ENCODE measurements at places on chromosomes 5 and 9.
A peak's percentile ranks its signal among the peaks of the same experiment; 100 is the strongest.

DNA sequence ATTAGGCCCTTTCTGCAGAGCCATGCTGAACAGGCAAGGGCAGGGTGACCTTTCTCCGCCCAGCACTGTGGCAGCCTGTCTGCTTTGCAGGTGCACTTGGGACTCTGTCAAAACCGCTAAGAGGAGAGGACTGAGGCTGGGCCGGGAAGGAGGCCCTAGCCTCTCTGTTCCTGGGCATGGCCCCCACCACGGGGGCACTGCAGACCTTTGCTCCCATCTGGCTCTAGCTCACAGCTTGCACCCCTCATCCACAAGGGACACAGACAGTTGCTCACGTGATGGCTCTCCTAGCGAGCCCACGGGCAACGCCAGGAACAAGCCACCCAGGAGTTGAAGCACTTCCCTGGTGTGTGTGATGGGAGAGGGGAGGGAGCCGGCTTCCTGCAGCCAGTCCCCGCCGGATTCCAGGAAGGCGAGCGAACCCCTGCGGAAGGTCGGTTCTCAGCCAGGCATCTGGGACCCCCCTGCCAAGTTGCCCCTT, 43.0 kb upstream of the FCN1 start:
- peak; percentile 47 for DNase-seq

DNA sequence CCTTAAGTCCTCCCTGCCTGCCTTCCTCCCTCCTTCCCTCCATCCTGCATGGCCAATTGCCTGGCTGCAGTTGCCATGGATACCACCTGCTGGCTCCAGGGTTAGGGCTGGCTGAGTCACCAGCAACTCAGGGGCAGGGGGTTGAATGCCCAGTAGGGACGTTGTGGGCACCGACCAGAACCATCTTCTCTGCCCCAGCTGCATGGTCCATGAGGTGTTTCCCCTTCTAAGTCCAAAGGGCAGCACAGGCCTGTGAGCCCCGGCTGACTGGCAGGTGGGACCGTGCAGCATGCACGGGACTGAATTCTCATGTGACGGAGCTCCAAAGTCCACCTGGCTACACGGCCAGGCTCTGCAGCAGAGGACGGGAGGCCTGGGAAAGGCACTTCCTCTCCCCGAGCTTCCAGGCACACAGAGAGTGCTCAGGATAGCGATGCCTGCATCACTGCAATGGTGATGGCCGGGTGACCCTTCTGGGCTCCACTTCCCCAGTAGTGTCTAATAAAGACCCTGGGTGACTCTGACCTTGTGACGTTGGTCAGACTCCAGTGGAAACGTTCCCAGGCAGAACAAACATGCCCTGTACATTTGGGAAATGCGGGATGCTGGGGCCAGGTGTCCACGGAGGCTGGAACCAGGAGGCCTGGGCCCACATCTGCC, 5.7 kb downstream of the ASS1 start:
- no peak for DNase-seq

DNA sequence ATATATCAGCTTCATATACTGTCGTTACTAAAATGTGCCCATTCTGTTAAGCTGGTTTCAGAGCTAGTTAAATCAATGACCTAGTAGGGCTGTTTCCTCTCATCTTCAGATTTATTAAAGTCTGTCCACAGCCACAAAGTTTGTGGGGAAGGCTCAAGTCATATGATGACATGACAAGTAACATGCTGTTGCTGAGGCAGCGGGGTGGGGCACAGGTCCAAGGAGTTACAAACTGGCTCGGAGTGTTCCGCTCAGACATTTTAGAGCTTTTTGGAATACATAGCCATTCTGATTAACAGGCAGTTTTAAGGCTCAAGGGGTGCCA, 2.7 kb upstream of the ANP32B start:
- no peak for DNase-seq

DNA sequence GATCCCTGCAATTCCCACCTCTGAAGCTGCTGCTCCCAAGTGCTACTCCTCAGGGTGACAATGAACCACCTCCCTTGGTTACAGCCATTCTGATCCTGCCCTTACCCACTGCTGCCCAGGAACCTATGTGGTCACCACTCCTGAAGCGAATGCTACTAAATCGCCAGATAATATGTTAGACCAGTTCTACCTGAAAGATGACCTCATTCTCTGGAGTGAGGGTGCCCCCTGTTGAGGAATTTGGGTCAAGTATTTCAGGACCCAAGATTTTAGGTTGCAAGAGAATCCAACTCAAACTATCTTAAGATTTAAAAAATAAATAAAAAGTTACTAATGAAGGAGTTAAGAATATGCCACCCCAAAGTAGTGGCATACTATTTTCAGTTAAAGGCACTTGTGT, 5.8 kb upstream of the SNAPC3 start:
- DNase-seq: no peak

- DNase-seq: no peak
These were observed 37.3 kb upstream of the PTPN3 start for GRCh38 chr9:109535365-109535764.

DNA sequence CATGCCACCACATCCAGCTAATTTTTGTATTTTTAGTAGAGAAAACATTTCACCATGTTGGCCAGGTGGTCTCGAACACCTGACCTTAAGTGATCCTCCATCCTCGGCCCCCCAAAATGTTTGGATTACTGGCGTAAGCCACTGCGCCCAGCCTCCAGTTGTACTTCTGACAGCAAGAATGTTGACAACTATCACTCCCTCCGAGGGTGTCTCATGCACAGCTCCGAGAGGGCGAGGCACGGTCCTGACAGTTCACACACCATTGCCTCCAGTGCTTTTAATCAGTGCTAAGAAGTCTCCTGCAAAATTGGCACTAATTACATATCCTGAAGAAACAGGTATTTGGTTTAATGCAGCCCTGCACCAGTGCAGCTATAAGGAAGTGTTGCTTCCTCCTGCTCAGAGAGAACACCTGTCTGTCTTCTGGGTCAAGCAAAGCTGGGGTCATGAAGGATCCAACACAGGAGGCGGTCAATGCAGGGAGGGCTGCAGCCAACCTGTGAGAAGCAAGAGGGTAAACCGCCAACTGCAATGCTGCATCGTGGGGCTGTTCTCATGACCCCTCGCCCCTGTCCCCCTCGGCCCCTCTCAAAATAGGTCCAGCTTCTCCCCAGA, 184.0 kb downstream of the MED10 start:
- no peak for DNase-seq

GRCh38 chr5:164763206-164763605, 1257.8 kb downstream of the MAT2B start:
- DNase-seq: no peak

GRCh38 chr5:44365345-44365744, 23.9 kb downstream of the FGF10 start:
- DNase-seq: no peak

DNA sequence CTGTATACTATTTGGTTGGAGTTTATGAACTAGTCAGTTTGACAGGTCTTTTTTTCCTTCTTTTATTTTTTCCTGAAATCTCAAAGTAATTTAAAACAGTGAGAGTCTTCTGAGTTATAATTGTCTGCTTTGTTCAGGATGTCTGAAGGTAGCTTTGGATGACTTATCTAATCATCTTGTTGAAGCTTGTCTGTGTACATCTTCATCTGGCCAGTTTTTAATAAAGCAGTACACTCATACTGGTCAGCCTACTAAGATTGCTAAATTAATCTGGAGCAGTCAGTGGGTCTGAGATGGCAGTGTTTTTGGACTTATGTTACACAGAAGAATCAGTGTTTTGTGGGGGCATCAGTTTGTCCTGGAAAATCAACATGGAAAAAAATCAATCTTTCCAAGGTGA, 482.4 kb downstream of the CDH10 start:
- no peak for DNase-seq

DNA sequence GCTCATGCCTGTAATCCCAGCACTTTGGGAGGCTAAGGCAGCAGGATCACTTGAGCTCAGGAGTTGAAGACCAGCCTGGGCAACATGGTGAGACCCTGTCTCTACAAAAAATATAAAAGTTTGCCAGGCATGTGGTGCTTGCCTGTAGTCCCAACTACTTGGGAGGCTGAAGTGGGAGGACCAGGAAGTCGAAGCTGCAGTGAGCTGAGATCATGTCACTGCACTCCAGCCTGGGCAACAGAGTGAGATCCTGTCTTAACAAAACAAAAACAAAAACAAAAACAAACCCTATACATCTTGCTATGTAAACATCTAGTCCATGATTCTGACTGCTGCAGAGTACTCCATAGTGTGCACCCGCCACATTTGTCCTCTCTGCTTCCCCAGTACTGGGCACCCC, 19.8 kb upstream of the PPP2CA start:
- DNase-seq: no peak

- DNase-seq: no peak
These were observed 31.0 kb upstream of the B4GALT1 start for GRCh38 chr9:33198165-33198564.

GRCh38 chr5:138560971-138561370, 14.2 kb downstream of the HSPA9 start:
- no peak for DNase-seq

- DNase-seq: no peak
These were observed 186.8 kb downstream of the SEMA5A start for GRCh38 chr5:9358961-9359685.

- no peak for DNase-seq
These were observed 9.2 kb downstream of the ENC1 start for GRCh38 chr5:74631081-74631953.

GRCh38 chr5:180067986-180068385, 3.6 kb downstream of the RNF130 start:
- no peak for DNase-seq

DNA sequence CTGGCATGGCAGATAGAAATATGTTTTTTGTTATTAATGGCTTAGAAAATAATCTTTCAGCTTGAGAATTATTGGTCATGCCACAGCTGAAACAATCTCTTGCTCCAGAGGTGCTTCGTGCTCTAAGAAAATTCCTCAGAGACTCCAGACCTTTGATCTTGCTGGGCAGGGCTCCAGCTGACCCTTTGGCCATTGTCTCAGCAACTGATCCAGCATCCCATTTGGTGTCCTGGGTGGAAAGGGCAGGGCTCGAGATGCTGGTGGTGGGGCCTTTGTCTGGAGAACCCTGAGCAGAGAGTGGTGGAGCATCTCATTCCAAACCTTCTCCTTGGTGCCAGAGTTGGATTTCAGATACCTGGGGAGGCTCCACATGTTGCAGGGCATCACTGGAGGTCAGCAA, 43.2 kb upstream of the PIK3R1 start:
- no peak for DNase-seq

GRCh38 chr5:127417528-127417927, 99.9 kb upstream of the PRRC1 start:
- DNase-seq: no peak

GRCh38 chr9:137446851-137447471, 5.8 kb upstream of the ENTPD8 start:
- DNase-seq: peak; percentile 73

- DNase-seq: no peak
These were observed 1530.1 kb downstream of the MAT2B start for GRCh38 chr5:165035520-165035919.

- DNase-seq: no peak
These were observed 28.4 kb upstream of the SUSD1 start for GRCh38 chr9:112203536-112203935.

GRCh38 chr9:135228983-135229625, 141.6 kb downstream of the OLFM1 start:
- DNase-seq: peak; percentile 66

GRCh38 chr5:54553659-54554207, 36.2 kb downstream of the SNX18 start:
- no peak for DNase-seq

- peak; percentile 81 for DNase-seq
These were observed 511 bp downstream of the ARL15 start for GRCh38 chr5:54309691-54310432.

GRCh38 chr9:32578976-32579375, 6.0 kb upstream of the NDUFB6 start:
- DNase-seq: no peak

GRCh38 chr9:107068581-107068980, 205.6 kb downstream of the ZNF462 start:
- DNase-seq: no peak

DNA sequence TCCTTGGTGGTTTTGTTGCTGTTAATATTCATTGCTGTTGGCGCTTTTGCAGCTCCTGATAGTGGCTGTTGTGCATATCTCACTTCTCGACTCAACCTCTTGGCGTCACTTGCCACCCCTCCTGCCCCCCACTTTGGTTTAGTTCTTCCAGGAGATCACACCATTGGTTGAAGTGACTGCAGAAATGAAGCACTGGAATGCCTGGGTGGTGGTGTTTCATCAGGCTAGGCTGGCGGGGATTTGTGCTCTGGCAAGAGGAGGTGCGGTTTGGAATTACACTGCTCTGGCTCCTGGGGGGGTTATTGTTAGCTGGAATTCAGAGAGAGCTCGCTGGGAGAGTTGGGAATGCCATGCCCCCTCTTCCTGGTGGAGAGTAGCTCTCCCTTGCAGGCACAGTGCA, 11.5 kb downstream of the PRRC2B start:
- DNase-seq: no peak

GRCh38 chr5:164545507-164545906, 1040.1 kb downstream of the MAT2B start:
- no peak for DNase-seq

GRCh38 chr5:19795218-19795617, 192.8 kb downstream of the CDH18 start:
- no peak for DNase-seq

GRCh38 chr5:59356813-59357380, 536.6 kb downstream of the PDE4D start:
- DNase-seq: peak; percentile 87

DNA sequence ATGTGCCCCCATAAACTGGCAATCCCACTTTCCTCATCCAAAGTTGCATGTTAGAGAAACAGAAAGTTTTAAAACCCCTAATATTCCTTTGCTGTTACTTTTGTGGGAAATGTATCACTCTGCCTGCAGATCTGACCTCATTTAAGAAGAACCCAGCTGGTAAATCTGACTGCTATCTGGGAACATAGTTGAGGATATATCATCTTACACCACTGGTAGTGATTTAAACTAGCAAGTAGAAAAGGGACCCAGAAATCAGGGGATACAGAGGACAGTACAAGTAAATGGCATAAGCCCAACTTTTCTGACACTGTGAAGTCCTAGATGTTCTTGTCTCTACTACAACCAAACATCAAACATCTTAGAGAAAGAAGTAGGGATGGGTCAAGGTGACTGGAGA, 1060.5 kb upstream of the DMAC1 start:
- no peak for DNase-seq

GRCh38 chr5:180526269-180526668, 32.1 kb downstream of the CNOT6 start:
- no peak for DNase-seq

DNA sequence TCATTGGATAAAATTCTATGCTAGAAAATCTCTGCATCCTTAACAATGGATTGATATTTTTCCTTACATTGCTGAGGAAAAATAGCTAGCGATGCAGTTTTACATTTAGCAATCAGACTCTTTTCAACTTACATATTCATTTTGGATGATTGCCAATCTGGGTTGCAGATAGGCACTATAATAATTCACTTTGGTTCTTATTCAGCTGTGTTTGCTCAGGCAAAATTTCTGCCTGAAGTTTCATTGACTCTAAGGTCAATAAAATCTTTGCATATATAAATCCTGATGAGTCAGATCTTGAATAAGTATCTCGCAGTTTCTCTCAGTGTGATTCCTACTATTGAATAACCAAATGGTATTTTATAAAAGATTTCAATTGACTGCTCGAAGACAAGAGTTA, 1105.8 kb downstream of the CDH18 start:
- no peak for DNase-seq

Data from cardiac septum (tissue), 1 donor.